ENCODE measurements at places on chromosomes 11 and 22. TPM values are rescaled to one million over a fixed set of nuclear protein-coding genes. Genes with fewer than 3 reads are reported as not detected.

GRCh38 chr11:4662876-4663275 is 19.1 kb downstream of the OR51E1 start:
- no peak for DNase-seq

DNA sequence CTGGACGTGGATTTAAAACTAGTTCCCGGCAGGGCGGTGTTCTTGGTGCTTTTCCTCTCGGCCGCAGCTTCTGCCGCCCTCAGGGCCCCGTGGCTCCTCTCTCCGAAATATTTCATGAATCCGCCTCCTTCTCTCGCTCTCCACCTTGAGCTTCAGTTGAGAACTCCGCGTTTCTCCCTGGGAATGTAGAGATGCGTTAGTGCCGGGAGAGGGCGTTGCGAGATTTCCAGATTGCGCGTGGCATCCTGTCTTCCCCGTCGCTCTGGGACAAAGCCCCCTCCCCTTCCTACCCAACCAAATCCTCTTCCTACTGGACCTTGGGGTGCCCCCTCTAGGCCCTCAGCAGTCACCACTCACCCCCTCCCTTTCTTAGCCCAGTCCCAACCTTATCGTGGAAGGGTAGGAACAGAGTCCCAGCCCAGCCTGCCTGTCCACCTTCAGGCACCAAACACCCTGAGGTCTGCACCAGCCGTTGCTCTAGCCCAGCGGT is 15.5 kb upstream of the RAC2 start:
- no peak for DNase-seq

DNA sequence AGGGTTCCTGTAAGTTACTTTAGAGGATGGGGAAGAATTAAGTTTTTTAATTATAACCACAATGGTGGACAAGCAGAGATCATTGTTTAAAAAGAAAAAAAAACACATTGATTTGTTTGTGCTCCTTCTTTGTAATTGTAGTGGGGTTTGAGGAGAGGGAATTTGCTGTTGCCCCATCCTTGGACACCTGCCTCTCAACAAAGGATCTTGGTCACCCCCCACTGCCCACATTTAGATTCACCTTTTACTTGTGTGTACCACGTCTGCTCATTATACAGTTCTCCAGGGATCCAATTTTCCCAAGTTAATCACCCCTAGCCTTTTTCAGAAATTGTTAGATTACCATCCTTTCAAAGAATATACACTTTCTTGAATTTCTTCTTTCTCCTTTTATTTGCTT is 53.0 kb downstream of the DNAJC24 start:
- no peak for DNase-seq

DNA sequence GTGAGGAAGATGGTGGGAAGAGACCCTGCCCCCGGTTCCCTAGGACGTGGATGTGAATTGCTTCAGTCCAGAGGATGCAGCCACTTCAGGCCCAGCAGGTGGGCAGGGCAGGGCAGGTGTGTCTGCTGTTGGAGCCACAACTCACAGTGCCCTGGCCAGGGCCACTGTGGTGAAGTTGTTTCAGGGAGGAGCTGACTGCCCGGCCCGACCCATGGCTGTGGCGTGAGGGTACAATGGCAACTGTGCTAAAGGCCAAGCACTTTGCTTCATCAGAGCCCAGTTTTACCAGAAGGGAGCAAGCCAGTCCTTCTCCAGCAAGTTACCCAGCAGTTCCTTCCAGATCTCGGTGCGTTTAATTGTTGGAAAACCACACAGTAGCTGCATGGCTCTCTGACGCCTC is 1174.4 kb downstream of the BRD1 start:
- DNase-seq: no peak

Gene PPP1R14B
- 262 TPM for total RNA-seq

DNA sequence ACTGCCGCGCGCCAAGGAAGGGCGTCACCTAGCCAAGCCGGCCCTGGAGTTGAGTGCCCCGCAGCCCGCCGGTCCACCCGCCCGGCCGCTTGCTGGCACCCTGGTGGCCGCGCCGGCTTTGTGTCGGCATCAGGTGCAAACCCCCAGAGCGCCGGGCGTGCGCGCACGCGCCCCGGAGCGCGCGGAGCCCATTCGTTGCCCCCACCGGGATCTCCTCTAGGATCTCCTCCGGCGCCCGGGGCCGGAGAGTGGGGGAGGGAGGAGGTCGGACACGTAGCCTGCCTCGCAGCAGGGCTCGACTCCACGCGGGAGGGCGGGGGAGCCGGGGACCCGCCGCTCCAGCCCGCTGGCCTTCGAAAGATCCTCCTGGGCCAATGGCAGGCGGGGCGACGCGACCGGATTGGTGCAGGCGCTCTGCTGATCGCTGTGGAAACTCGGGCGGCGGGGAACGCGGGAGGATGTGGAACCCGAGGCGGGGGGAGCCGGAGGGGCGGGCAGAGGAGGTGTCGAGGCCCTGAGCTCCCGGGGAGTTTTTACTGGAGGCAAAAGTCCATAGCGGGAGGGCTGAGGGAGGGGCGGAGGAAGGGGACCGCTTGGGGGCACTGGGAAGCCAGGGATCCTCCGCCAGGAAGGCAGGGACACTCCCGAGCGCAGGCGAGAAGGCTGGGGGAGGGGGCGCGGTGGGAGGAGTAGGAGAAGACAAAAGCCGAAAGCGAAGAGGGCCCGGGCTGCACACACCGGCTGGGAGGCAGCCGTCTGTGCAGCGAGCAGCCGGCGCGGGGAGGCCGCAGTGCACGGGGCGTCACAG is at the start of gene FADS2:
FADS2 (plus strand) TSS at position 730 of the 808 bp plus-strand sequence. CDS start 91 bp downstream, outside the sequence.
- peak; percentile 90 for DNase-seq

Gene PICALM
- total RNA-seq: 82.1 TPM

GRCh38 chr22:36352803-36353507 is 34.8 kb downstream of the MYH9 start:
- no peak for DNase-seq

Gene KDM4D
- total RNA-seq: 2.0 TPM

DNA sequence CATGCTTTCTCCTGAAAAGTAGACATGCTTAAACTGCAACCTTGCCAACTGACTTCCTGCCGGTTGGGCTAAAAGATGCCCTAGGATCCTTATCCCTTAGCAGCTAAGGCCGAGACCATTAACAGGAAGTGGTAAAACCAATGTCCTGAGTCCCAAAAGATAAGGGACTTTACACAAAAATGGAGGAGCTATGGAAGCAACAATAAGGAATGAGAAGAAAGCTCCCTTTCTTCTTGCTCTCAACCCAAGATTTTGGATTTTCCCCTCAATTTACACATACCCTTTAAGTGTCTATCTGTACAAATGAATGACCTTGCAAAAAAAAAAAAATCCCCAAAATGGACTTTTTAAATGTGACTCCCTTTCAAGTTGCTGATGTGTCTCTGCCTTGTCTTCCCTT is 11.1 kb downstream of the MRPL17 start:
- no peak for DNase-seq
